ENCODE measurements at places on chromosomes 6 and 20.

- DNase-seq = no peak
These were observed 1279.0 kb upstream of the MAP3K7 start for GRCh38 chr6:91865889-91866288.

DNA sequence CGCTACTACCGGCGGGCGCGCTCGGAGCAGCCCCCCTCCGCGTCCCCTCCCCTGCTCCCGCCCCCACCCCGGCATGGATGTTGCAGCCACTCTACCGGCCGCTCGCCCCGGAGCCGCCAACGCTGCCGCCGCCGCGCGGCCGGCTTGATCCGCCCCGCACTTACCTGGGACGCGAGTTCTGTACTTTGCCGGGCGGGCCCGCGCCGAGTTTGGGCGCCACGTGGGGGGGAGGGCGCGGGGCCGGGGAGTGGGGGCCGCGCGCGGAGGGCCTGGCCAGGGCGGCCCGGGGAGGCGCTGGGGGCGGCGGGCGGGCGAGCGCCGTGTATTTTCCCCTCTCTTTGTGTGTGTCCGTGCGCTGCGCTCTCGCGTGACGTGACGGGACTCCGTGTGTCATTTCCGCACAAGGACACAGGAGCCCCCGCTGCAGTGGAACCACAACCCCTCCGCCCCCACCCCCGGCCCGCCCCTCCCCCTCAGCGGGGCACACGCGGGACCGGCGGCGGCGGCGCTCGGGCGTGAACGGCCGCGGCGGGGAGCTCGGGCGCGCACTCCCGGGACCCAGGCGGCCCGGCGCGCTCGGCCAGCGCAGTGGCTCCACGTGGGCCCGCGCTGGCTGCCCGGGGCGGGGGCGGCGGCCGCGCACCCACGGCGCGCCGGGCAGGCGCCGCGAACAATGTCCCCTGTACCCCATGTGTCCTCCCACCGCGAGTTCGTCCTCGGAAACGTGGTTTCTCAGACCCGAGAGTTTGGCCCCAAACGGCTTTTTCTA lies at the start of gene BEND3:
Gene BEND3 (minus strand): TSS at position 590 of the 769 bp plus-strand sequence. CDS start 16,230 bp downstream, outside the sequence.
- no peak for DNase-seq

DNA sequence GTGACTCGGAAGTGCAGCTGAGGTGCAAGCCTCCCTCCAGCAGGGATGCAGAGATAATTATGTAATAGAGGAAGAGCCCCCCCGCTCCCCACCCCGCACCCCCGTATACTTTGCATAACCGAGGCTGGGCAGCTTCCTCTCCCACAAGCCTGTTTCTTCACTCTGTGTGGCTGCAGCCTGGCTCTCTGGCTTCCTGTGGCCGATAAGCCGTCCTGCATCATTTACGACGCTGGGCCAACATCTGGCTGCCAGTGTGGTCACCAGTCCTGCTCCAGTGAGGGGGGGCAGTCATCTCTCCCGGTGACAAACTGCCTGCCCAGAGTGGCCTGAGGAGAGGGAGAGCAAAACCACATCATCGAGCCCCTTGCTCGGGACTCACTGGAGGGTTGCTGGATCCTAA lies 59.2 kb downstream of the RBM38 start:
- DNase-seq = peak; percentile 25

DNA sequence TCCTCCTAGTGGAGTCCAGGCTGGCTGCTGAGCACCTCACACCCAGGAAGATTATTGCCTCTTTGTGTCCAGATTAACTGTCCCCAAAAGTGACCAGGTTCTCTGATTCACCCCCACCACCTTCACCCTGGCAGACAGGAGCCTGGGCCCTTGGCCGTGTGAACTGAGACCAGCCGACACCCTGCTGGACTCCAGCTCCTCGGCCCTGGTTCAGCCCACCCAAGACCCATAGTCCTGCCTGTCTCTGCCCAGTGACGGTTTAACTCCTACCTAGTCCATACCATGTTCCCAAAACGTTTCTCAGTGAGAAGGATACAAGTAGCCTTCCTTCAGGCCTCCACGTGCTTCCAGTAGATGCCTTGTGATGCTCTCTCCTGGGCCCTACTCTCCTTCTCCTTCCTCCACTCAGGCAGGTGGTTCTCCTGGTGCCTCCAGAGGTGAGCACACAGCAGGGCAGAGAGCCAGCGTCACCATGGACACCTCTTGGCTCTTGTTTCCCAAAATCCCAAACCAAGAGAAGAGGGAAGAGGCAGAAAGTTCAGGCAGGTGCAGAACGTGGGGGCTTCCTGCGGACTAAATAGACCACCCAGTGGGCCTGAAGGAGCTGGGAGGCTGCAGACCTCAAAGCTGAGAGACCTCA lies 134.4 kb upstream of the CST7 start:
- DNase-seq = no peak

Data from nucleus accumbens (tissue), 56 donors.